Motor neuron (in vitro differentiated cells): ENCODE measurements at places on chromosomes 7 and 10. TPM values are rescaled to one million over a fixed set of nuclear protein-coding genes. Genes with fewer than 3 reads are reported as not detected.

ALOX5 gene
- 0.73 and 1.3 TPM in 2 replicates for total RNA-seq

EPO gene
- total RNA-seq, result not detected in 2 replicates

SLC39A12 gene
- not detected in 2 replicates for total RNA-seq

SSMEM1 gene
- total RNA-seq, result not detected in 2 replicates

AQP1 gene
- total RNA-seq, result 0.51 and 0.65 TPM in 2 replicates

PYROXD2 gene
- 34.6 TPM in 2 replicates for total RNA-seq

- ATAC-seq, result no peak
Measured at GRCh38 chr10:73083221-73083620, 13.4 kb downstream of the P4HA1 start.

GRCh38 chr10:117071286-117072050, 66.5 kb upstream of the SHTN1 start:
- no peak for ATAC-seq

GRCh38 chr7:43771128-43771527, 12.6 kb downstream of the BLVRA start:
- no peak for ATAC-seq

GRCh38 chr10:118808601-118809356, 54.0 kb upstream of the CACUL1 start:
- ATAC-seq, result no peak

DNA sequence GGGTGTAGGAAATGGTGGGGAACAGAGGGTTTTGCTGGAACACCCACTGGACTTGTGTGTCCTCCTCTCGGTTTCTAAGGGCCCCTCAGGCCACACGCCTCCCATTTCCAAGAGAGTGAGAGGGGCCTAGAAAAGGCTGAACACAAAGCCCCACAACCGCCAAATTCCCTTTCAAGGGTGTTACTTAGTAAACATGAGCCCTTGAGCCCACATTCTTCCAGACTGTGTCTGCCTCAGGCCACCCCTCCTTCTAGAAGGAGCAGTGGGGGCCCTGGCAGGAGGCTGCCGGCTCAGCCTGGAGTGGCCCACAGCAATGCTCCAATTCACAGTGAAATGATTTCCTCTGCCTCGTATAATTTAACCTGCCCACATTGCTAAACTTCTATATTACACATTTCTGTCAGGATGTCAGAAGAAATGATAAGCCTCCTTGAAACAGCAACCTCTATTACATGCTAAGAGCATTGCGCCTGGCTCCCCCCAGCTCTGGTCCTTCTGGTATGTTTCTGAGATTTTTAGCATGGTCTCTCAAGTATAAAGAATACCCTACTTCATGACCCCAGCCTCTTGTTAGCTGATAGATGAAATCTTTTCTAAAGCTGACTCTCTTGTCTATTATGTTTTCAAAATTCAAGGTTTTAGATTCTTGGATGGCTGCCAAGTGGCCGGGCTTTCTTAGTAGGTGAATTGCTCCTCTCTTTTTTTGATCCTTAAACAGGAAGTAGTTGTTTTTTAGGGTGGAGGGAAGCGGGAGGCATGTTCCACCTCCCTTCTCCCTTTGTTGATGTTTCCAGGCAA, 673.9 kb upstream of the GALNT17 start:
- ATAC-seq, result no peak
